HT1080 (cell line): ENCODE measurements at places on chromosomes 12 and 14. TPM values are rescaled to one million over a fixed set of nuclear protein-coding genes. Genes with fewer than 3 reads are reported as not detected.
A peak's percentile ranks its signal among the peaks of the same experiment; 100 is the strongest.

DNA sequence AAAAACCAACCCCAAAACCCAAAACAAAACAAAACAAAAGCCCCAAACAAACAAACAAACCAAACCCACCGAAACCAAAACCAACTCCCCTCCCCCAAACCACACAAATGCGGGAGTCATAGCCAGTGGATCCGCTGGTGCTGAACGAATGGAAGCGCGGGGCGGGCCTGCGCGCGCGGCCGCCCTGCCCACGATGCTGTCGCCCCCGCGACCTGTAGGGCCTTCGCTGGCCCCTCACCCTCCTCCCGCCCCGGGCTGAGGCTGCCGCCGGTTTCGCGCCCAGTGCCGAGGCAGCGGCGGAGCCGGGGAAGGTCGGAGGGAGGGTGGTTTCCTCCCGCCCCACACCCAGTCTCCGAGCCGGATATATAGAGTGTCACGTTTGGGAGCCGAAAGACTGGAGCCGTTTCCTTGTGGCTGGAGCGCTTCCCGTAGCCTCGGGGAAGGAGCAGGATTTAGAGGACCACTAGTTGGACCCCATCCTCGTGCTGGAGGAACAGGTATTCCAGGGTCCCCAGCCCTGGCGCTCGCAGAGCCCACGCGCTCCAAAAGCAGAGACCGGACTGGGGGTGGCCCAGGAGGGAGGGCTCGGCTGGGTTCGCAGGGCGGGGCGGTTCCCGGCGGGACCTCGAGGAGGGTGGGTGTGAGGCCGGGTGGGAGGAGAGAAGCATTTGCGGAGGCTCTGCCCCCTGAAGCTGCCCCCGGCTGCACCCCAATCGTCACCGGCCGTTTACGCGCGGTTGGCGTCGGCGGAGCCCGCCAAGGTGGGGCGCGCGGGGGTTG, at the start of gene FAR2:
Gene FAR2, plus strand, starts transcription at position 368 of the 780 bp plus-strand sequence. CDS start 121,172 bp downstream, outside the sequence.
- DNase-seq: peak; percentile 52

GRCh38 chr12:53102883-53103807, at the start of gene SOAT2:
TSS of gene SOAT2 (plus strand) at chr12:53103486. CDS start at chr12:53103578, 92 bp downstream.
- DNase-seq: no peak

GRCh38 chr12:11269607-11270006, at the start of gene PRB3:
TSS of gene PRB3 (minus strand) at chr12:11269707. CDS start at chr12:11269669, 38 bp downstream.
- no peak for DNase-seq

DNA sequence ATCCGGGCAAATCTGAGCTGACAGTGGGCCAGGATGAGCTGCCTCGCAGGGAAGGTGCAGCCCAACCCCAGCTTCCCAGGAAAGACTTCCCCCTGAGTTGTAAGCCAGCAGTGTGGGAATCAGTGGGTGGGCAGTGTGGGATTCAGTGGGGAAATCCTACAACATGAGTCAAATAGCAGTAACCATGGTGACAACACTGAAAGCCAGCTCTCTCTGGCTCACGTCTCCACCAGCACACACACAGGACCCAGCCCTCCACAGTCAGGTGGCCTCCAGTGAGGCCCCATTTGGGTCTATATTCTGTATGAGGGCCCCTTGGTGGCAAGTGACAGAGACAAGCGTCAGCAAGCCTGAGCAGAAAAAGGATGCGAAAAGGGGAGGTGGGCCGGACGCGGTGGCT, 6.0 kb upstream of the LGALS3 start:
- peak; percentile 86 for DNase-seq

DNA sequence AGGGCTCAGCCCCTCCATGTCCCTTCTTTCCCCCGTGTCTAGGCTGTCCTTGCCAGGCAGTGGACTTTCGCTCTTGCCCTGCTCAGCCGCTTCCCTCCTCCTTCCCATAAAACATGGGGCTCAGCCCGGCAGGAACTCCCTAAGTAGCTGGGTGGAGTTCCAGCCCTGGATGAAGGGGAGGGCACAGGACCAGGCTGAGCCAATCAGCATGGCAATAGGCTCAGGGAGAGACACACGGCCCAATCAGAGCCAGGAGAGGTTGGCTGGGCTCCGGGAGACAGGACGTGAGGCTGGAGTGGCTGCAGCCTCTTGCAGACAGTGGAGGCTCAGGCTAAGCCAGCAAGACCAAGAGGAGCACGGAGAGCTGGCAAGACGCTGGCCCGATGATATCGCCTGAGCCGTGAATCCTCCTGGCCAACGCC, 54.3 kb downstream of the GALNT9 start:
- peak; percentile 47 for DNase-seq

DNA sequence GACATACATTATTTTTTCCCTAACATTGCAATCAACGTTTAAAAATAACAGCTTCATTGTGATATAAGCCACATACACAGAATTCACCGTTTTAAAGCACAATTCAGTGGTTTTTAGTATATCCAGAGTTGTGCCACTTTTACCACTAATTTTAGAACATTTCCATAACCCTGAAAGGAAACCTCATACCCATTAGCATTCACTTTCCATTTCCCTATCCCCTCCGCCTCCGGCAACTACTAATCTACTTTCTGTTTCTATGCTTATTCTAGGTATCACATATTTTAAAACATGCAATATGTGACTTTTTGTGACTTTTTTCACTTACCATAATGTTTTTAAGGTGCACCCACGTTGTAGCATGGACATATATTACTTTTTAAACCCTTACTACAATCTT, 55.6 kb upstream of the ISM2 start:
- DNase-seq: no peak

- no peak for DNase-seq
Measured at GRCh38 chr14:51697848-51698247, 46.1 kb downstream of the FRMD6 start.

- no peak for DNase-seq
Measured at GRCh38 chr12:41459906-41460214, 271.7 kb downstream of the PDZRN4 start.

- DNase-seq: peak; percentile 90
Measured at GRCh38 chr12:78703820-78704525, 160.6 kb upstream of the SYT1 start.

Gene OR6C65
- not detected in 2 replicates for total RNA-seq

Gene MFAP5
- total RNA-seq: not detected in 2 replicates
